ENCODE measurements at places on chromosomes 4 and X.
A peak's percentile ranks its signal among the peaks of the same experiment; 100 is the strongest.

DNA sequence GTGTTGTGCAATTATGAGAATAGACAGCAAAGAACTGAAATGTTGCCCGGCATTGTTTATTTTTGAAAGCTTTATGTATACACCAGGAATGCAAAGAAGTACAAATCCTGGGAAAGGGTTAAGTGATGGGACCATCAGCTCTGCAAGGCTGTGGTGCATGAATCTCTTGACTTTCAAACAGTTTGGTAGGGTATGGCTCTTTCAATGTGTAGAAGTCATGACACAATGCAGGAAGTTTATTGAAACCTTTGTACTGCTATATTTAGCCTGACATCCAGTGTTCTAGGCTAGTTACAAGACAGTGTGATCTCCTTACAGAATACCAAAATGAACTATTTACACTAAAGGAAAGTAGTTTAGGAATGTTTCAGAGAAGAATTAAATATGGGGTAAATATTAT is 206.8 kb upstream of the HAND2 start:
- no peak for DNase-seq

GRCh38 chrX:71251466-71251973 is 2.4 kb downstream of the ZMYM3 start:
- no peak for DNase-seq

- DNase-seq, result no peak
Observed at GRCh38 chr4:101141230-101141629, 206.1 kb downstream of the PPP3CA start.

GRCh38 chr4:38868059-38868960 is 704 bp downstream of the FAM114A1 start:
- DNase-seq, result peak; percentile 35

DNA sequence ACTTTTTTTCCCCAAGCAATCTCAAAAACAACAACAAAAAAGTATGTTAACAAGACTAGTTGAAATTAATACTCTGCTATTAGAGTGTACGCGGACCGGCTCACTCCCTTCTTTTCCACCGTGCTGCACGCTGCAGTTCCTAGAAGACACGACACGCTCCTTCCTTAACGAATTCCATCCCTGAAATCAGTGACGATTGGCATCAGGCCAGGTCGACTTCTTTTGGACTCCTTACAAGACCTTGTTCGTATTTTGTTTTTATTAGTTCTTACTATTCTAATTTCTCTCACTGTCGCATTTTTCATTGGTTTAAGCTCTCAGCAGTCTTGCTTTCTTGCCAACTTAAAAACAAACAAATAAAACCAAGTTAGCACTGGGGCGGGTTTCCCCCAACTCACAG is 175.8 kb upstream of the PITX2 start:
- no peak for DNase-seq

- no peak for DNase-seq
Observed at GRCh38 chrX:69951753-69952152, 98.0 kb downstream of the AWAT2 start.

GRCh38 chr4:990746-991367 is 2.3 kb downstream of the SLC26A1 start:
- no peak for DNase-seq

DNA sequence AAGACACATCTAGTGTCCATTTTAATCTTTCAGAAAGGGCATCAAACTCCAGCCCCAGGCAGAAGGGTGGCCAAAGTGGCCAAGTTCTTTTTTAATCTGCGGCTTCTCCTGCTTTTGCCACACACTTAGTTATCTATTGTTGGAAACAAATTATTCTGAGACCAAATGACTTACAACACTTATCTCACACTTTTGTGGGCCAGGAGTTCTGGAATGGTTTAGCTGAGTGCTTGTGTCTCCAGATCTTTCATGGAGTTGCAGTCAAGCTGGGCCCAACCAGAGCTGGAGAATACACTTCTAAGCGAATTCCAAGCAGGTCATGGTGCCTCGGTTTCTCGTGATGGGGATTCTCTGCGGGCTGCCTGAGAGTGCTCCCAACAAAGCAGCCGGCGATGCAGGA is 4.0 kb downstream of the TXK start:
- no peak for DNase-seq

DNA sequence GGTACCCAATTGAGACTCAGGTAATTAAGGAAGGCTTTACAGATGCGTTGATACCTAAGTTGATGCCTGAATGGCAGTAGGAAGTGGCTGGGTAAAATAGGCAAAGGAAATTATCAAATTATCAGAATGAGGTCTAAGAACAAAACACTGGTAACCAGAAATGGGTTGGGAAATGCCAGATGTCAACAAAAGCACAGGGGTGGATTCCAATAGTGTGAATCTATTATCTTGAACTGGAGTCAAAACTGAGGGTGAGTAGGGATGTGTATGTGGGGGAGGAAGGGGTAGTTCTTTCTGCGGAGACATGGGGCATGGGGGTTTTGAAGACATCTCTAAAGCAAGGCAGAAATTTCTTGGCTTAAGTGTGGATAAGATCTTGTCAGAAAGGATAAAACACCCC is 16.0 kb upstream of the SEPTIN6 start:
- no peak for DNase-seq

DNA sequence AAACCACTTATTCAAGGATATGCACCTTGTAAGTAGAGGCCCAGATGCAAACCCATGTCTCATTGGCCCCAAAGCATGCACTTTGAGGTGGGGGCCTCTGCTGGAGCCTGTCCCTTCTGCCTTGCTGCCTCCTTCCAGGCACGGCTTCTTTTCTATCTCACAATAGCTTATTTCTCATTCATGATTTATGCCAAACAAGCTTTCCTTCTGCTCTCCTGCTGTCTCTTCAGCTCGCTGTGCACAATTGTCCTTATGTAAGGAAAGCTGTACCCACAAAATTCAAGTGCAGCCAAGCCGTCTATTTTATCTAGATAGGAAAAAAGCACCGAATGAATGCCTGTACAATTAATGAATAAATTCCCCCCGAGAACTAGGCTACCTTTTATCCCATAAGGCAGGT is 124.8 kb upstream of the PACRGL start:
- DNase-seq, result no peak

- peak; percentile 96 for DNase-seq
Observed at GRCh38 chr4:72564184-72564583, 4.8 kb downstream of the ADAMTS3 start.

Measured in trophoblast cell (in vitro differentiated cells and primary cell).